ENCODE measurements at places on chromosomes 11 and 22. TPM values are rescaled to one million over a fixed set of nuclear protein-coding genes. Genes with fewer than 3 reads are reported as not detected.
A peak's percentile ranks its signal among the peaks of the same experiment; 100 is the strongest.

DNA sequence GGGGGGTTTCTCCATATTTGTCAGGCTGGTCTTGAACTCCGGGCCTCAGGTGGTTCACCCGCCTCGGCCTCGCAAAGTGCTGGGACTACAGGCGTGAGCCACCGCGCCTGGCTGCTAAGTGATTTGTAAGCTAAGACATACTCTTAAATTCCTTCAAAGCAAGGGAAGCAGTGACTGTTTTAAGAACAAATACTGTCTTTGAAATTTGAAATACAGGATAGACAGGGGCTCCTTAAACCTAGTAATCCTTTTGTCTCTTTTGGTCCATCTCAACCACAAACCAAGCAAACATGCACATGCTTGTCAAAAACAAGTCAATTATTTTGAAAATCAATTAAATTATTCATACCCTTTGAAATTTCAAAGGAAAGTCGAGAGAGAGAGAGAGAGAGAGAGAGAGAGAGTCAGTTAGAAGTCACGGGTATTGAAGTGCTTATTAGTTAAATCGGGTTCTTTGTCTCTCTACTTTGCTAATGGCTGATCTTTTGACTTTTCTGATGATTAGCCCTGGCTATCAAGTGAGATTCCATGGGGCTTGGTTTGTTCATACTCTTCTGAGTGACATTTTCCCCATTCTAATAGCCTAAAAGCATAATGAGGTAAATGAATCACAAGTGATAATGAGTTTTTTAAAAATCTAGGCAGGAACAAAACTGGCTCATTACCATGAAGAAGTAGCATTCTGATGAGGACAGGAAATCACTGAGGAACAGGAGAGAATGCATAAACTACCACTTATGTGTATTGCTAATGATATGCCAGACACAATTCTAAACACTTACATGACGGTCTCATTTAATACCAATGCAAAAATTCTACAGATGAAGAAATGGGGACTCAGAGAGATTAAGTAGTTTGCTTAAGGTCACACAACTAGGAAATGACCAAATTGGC is 48.0 kb downstream of the MCHR1 start:
- DNase-seq: peak; percentile 29

Gene EFCAB6
- total RNA-seq: not detected

Gene OR52A1
- total RNA-seq: not detected

- no peak for DNase-seq
Observed at GRCh38 chr11:69915151-69915500, 95.9 kb upstream of the FGF3 start.

DNA sequence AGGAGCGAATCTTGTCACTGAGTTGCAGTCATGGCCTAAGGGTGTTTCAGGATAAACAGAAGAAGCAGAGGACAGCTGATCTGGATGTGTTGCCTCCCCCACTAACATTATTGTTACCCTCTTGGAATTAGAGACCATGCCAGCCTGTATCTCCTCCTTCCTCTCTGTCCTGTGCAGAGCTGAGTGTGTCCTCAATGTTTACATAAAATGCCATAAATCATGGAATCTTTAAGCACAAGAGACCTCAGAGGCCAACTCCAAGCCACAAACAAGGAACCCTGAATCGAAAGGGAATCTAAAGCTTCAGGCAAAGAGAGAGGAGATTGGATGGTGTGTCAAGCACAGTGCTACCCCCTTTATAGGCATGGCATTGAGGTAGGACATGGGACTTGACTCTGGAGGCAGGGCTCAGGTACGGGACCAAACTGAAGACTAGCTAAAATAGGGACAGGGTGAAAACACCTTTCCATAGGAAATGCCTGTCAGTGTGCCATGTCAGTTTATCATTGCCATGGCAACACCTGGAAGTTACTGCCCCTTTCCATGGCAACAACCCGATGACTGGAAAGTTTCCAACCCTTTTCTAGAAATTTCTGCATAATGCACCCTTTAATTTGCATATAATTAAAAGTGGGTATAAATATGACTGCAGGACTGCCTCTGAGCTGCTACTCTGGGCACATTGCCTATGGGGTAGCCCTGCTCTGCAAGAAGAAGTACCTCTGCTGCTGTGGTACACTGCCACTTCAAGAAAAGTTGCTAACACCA is 489.7 kb downstream of the MIAT start:
- DNase-seq: no peak

DNA sequence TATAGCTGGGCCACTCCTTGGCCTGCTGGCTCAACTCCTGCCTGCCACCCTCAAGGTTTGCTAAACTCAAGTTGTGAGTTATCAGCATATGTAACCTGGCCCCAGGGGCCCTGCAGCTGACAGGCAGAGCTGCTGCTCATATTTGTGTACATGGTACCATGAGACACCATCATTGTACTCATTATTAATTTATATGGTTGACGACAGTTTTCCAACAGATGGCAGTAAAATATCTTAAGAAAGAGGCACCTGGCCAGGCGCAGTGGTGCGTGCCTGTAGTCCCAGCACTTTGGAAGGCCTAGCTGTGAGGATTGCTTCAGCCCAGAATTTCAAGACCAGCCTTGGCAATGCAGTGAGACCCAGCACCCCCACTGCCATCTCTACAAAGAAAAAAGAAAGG is 11.4 kb upstream of the DENND5A start:
- peak; percentile 42 for DNase-seq

- DNase-seq: no peak
Observed at GRCh38 chr22:36110306-36110881, 50.2 kb downstream of the APOL3 start.

Gene TRIM48
- total RNA-seq: not detected

DNA sequence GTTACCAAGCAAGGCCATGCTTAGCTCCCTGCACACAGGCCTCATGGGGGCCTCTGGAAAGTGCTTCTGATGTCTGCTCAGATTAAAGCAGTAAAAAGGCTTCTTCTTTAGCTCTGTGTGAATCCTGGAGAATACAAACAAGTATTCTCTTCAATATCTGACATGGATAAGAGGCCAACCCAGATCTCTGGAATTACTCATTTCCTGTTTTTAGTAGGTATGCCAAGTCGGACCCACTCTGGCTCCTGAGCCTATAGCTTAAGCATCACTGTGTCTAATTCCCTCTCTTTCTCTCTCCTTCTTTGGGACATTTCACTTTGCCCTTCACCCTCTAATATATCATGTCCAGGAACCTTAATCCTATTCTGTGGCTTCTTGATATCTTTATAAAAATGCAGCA is 529.6 kb upstream of the CCDC90B start:
- DNase-seq: no peak

DNA sequence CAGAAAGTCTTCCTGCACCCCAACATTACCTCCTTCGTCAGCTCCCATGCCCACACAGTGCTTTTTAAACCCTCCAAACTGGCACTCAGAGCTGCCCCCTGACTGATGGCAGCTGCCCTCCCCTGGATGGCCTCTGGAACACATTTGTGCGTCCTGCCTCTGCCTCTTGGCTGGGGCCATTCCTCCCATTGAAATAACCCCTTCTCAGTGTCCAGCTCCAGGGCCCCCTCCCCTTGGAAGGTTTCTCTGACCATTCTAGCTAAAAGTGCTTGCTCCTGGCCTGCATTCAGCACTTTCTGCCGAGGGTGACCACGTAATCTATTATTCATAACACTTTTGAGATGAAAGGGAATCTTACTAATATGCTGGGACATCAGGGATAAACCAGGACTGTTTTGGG is 130.0 kb downstream of the PARVA start:
- DNase-seq: no peak

- DNase-seq: no peak
Observed at GRCh38 chr11:92625894-92626293, 343.6 kb upstream of the MTNR1B start.

Gene LRRC55
- total RNA-seq: not detected

Gene ABCC8
- total RNA-seq: not detected

DNA sequence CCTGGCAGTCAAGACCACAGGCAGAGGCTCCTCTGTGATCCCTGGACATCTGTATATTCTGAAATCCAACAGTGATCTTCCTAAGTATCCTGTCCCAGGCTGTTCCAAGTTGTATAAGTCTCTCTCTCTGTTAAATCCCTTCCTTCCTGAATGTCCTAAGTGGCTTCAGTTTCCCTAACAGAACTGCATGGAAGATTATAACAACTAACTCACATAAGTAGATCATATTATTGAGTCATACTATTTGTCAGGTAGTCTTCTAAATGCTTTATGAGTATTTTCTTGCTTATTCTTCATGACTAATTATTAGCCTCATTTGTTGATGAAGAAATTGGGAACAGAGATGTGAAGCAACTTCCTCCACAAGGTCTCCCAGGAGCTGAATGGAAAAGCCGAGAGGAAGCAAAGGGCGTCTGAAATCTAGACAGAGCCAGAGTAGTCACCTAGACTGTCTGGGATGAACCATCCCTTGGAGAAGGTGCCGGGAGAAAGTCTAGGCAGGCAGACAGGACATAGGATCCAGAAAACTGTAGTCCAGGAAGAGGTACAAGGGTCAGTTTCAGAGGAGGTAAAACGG is 93.2 kb upstream of the FAT3 start:
- DNase-seq: no peak

Gene XKR3
- not detected for total RNA-seq

GRCh38 chr22:44330744-44331660 is 18.3 kb upstream of the SHISAL1 start:
- no peak for DNase-seq

Gene SMTNL1
- not detected for total RNA-seq

- DNase-seq: no peak
Observed at GRCh38 chr11:22599458-22599857, 26.2 kb downstream of the FANCF start.

Gene MYO18B
- total RNA-seq: 0.19 TPM

Data from CD8-positive, alpha-beta T cell (primary cell).